ENCODE measurements at places on chromosomes 2 and 18. TPM values are rescaled to one million over a fixed set of nuclear protein-coding genes. Genes with fewer than 3 reads are reported as not detected.

The FOXD4L1 gene
- total RNA-seq, result not detected

The CXCR1 gene
- total RNA-seq, result 0.69 TPM

The CNGA3 gene
- total RNA-seq, result not detected

The BCL2L11 gene
- 10.1 TPM for total RNA-seq

The DOK6 gene
- 15.5 TPM for total RNA-seq

The IL36B gene
- total RNA-seq, result not detected

The SMCHD1 gene
- total RNA-seq, result 32.2 TPM

The MAP2 gene
- total RNA-seq, result 3.4 TPM

The G6PC2 gene
- total RNA-seq, result not detected

Measured in left ventricle myocardium superior (tissue), 1 donor.